ENCODE measurements at places on chromosomes 4 and X.
A peak's percentile ranks its signal among the peaks of the same experiment; 100 is the strongest.

DNA sequence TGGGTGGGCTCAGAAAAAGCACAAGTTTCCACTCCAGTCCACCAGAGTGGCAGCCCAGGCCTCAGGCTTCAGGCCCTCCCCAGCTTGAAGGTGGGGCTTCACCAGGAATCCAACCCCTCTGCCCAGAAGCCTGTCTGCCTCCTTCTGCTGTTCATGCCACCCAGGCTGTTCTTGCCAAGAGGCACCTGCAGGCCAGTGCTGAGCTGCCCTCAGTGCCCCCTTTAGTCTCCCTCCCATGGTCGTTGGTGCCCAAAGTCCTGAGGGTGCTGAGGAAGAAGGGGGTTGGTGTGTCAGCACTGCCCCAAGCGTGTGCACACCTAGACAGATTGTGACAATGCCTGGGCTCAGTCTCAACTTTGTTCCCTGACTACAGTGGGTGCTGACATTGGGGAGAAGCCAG lies 475.3 kb downstream of the EPHA5 start:
- no peak for DNase-seq

GRCh38 chr4:80489798-80490197 lies 154.3 kb downstream of the CFAP299 start:
- no peak for DNase-seq

GRCh38 chrX:25016361-25016671 lies 551 bp upstream of the ARX start:
- DNase-seq: no peak

DNA sequence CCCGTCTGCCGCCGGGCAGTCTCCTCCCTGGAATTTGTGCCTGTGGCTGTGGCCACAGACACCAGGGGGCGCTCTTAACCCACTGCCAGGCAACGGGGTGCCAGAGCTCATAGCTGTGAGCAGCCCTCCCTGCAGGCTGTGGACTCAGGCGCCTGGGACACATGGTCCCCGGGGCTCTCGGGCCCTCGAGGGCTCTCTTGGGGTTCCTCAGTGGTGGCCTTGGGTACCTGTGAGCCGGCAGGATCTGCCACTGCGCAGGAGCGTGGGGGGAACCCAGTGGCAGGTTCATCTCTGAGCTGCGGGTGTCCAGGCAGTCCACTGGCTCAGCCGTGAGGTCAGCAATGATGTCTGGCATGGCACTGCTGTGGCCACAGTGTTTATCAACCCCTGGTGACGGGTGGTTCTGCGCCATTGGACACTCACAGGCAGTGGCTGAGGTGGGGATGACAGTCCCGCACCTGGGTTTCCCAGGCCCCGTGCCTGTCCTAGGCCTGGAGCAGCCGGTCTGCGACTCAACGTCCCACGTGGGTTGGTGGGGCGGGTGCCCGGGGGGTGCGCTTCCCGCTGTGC lies 37.2 kb downstream of the PCGF3 start:
- peak; percentile 63 for DNase-seq

DNA sequence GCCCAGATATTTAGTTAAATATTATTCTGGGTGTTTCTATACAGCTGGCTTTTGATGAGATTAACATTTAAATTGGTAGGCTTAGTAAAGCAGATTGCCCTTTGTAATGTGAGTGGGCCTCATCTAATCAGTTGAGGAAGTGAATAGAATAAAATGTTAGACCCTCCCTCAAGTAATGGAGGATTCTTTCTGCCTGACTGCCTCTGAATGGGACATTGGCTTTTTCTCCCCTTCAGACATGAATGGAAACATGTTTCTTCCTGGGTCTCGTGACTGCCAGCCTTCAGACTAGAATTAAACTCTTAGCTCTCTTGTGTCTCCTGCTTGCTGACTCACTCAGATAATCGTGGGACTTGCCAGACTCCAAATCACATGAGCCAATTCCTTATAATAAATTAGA lies 266.7 kb downstream of the INPP4B start:
- DNase-seq: no peak

GRCh38 chrX:95764972-95765451 lies 919.6 kb upstream of the DIAPH2 start:
- DNase-seq: peak; percentile 64

DNA sequence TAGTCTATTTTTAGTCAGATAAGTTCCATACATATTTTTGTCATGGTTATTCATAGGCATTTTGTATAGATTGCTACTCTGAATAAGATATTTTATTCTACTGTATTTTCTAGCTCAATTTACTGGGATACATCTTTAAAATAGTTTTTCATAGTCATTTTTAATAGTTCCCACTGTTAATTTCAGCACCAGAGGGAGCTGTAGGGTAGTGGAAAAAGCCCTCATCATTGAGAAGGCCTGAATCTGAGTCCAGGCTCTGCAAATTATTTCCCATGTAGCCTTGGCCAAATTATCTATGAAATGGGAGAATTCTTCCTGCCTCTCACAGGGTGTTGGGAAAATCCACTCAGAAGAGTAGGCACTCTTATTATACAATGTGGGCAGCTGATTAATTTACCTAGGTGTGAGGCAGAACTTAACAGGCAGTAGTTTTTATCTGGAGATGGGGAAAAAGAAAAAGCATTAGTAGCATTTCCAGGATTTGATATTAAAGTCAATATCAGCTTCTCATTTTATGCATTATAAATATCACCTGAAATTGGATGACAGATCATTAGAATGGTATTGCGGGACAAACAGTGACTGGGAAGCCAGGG lies 102.9 kb upstream of the PAQR3 start:
- peak; percentile 11 for DNase-seq

DNA sequence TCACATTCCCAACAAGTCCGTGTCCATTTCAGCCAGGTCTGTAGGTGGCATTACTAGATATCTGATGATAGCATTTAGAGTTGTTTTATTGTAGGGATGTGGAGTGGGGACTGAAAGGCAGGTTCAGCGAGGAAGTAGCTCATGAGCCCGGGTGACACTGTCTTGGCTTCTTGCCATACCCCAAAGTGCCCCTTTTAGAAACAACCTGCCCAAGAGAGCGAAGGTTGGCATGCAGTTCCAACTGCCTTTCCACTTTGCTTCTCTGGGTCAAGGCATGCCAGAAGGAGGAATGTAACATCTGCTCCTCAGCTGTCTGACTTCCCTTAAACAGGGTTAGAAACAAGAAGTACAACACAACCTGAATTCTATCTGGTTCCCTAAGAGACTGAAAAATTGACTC lies 9.0 kb downstream of the GRIA3 start:
- no peak for DNase-seq

GRCh38 chr4:151013491-151013890 lies 1.6 kb downstream of the LRBA start:
- DNase-seq: no peak

DNA sequence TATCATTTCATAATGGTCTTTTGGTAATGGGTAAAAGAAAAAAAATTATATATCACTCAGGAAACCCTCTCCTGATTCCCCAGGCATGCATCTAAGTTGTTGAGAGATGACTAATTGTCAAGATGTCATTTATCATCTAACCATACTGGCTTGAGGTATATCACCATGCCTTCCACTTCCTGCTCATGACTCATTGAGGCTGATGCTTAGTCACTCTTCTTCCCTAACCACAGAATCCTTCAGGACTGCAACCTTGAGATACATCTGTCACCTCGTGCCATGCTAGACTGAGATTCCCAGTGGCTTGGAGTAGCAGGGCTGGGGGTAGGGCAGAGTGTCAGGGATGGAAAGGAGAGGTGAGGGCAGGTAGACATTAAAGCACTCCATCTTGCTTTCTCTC lies 782.5 kb upstream of the INTU start:
- no peak for DNase-seq

DNA sequence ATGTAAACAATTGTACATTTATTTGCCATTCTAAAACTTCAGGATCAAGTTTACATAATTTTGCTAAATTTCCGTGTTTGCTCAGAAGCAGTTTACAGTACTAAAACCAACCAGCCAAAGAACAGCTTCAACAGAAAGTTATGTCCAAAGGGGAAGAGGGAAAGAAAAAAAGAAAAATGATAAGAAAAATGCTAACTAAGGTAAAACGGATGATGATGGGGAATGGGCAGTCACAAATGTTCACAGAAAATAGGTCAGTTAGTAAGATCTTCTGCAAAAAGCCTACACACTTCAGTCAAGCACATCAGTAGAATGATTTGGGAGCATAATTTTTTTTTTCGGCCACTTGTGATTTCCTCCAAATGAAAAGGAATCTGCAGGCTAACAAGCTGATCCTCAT lies 6.3 kb upstream of the COX18 start:
- DNase-seq: no peak

- DNase-seq: no peak
These were observed 28.2 kb downstream of the SEL1L3 start for GRCh38 chr4:25834411-25835107.

GRCh38 chr4:129232589-129233337 lies 136.8 kb downstream of the C4orf33 start:
- DNase-seq: no peak

Data from Ammon's horn (tissue), 1 donor.